ENCODE measurements at places on chromosomes 1 and 21.

DNA sequence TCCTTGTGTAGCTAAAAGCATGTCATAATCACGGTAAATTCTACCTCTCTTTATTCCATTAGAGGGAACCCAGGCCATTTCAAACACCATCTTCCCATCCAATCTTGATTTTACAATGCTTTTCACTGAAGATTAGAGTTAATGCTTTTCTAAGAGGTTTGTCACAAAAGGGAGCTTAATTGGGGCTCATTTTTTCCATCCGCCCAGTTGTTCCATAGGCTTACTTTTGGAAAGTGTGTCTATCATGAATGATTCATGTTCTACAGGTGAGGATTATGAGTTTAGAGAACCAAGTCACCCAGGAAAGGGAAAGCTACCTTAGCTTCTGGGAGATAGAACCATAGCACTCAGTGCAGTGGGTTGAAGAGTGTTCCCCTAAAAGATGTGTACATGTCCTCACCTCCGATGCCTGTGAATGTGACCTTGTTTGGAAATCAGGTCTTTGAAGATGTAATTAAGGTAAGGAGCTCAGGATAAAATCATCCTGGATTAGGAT, 286.9 kb upstream of the RUNX1 start:
- DNase-seq = no peak

DNA sequence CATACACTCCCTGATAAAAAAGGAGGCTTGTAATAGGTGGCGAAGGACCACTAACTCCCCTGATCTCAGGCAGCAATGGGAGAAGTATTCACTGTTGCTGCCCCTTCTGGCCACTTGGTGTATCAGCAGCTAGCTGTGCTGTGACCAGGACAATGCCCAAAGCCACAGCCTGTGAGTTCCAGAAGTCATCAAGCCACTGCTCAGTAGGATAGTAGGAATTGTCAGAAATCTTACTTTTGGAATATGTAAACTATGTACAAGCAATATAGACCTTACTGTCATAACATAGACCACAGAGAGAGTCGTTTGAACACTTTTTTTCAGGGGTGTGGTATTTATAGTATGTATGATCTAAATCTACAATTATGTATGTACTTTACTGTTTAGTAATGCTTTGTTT, 248.3 kb upstream of the CAMK1G start:
- DNase-seq = peak; percentile 58

DNA sequence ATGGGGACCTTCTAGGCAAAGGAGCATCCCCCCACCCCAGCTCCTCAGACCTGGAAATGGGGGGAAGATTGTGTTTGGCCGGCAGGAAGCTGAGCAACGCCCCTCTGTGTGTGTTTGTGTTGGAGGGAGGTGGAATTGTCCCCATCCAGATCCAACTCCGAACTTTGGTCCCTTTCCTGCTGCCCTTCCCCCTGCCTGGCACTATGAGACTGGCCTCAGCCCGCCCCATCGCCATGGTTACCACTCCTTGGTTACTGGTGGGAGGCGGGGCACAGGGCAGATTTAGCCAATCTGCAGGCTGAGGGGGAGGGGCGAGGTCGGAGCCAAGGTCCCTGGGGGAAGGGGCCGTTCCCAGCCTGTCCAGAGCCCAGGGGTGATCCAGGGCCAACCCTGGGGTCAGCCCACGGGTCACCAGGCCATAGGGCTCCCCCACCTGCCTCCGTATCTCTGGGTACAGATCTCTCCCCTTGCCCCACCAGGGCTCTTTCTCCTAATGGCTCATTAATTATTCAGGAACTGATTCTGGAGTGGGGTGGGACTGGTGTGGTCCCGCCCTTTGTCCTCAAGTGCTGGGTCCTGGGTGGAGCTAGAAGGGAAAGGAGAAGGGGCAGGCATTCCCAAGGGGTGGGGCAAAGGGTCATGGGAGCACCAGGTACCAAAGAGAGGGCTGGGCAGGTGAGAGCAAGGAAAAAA, 15.2 kb downstream of the PTPRF start:
- peak; percentile 68 for DNase-seq

DNA sequence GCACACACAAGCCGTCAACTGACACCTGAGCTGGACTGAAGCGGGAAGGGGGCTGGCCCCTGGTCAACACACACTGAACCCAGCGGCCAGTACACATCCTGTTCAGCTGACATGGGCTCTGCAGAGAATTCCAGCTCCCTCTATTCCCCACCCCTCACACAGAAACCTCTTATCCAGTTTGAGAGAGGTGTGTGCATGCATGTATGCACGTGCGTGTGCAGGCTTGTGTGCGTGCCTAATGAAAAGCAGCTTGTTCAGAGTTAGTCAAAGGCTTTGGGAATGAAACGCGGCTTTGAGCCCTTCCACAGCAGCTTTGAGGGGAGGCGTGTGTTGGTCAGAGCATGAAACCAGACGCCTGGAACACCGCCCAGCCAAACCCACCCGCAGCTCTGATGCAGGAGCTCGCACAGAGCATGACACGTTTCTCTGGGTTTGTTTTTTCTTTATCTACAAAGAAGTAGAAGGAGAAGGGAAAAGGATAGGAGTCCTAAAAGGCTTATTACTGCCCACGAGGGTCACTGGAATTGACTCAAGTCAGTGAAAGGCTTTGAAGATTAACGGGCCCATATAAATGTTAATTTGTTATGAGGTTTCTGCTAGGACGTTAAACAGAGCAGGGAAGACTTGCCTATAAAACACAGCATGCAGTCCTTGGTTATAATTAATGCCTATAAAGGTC, 184.2 kb downstream of the ETS2 start:
- peak; percentile 91 for DNase-seq

GRCh38 chr1:231625975-231626534, 535 bp upstream of the DISC1 start:
- DNase-seq = peak; percentile 20

DNA sequence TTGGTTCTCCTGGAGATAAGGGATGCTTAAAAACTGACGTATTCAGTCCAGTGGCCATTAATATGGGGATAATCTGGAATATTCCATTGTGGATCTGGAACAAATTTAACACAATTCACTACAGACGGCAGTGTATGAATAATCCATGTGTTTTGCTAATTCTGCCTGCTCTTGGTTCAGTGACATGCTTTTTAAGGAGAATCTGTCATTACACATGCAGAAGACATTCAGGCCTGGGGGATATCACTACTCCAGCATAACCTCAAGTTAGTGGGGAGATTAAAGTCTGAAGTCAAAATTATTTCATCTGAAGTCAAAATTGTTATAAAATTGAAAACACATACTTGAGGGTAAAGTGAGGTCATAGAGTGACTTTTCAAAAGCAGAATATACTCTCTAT, 789.3 kb downstream of the USP25 start:
- no peak for DNase-seq
